ENCODE measurements at places on chromosomes 7 and 10.

GRCh38 chr7:103660455-103661371 lies 214.7 kb upstream of the SLC26A5 start:
- DNase-seq, result peak; percentile 67
- H3K27ac ChIP-seq, result no peak overlapping the region
- H3K4me1 ChIP-seq, result peaks cover 2% of the 10 kb centered on the region
- no peak overlapping the region for H3K4me3 ChIP-seq
- no peaks in the 10 kb centered on the region for H3K36me3 ChIP-seq

DNA sequence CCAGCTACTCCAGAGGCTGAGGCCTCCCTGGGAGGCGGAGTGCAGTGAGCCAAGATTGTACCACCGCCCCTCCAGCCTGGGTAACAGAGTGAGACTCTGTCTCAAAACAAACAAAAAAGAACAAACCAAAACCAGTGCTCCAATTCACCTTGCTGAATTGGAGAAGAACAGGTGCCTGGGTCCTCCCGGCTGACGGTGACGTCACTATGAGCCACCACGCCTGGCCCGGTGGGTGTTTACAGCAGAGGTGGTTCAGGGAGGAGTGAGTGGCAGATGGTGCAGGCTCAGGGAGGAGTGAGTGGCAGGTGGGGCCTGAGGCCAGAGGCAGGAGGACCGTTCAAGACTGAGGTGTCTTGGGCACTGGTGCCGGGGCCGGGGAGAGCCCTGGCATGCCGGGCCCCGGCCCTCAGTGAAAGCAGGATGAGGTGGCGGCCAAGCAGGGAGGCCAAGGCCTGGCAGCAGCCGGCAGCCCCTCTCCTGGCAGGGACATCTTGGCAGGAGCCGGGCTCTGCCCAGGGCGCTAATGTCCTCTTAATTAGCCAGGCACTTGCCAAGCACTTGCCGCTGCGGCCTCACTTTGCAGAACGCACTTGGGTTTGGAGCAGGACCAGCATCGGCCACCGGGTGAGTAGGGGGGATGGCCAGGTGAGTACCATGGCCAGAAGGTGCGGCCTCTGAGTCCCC lies 162.8 kb upstream of the TNRC18 start:
- DNase-seq, result no peak
- H3K4me1 ChIP-seq, result peaks cover 2% of the 10 kb centered on the region

GRCh38 chr10:68315582-68315981 lies 16.3 kb upstream of the HNRNPH3 start:
- no peaks in the 10 kb centered on the region for H3K4me1 ChIP-seq
- H3K27ac ChIP-seq, result no peak overlapping the region
- no peaks in the 10 kb centered on the region for H3K27me3 ChIP-seq
- no peak overlapping the region for H3K4me3 ChIP-seq
- no peak for DNase-seq

DNA sequence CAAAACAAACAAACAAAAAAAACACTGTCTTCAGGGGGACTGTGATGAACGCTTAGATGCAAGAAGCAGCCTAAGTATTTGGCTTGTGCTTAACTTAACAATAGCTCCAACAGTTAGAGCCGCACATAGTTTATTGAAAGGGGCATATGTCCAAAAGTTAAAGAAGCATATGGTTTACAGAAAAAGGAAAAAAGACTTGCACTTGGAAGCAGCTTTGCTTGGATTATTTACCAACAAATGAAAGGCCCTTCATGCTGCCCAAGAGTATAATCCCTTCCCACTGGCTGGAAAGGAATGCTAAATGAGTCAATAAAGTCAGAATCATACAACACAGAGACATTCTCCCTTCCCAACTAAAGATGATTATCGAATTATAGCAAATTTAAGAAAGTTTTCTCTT lies 77.9 kb downstream of the GLI3 start:
- no peaks in the 10 kb centered on the region for H3K27me3 ChIP-seq
- no peaks in the 10 kb centered on the region for H3K36me3 ChIP-seq
- H3K27ac ChIP-seq, result no peak overlapping the region
- no peak for DNase-seq
- H3K4me1 ChIP-seq, result peaks cover 6% of the 10 kb centered on the region

DNA sequence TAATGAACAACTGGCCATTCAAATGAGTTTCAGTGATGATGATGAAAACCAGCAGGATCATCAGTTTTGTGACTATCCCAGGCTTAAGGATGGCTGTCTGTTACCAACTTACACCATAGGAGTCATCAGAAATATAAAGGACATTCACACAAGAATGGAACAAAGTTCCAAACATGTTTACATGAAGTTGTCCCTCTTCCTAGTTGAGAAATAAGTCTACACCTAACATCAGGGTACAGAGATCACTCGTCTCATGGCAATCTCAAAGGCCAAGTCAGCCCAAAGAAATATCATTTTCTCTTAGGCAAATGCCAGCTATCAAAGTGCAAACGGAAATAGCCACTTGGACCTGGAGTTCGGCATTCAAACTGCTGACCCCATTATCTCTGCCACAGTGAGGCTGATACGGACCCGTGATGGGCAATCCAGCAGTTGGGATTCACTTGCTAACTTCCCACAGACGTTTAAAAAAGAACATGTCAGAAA lies 53.0 kb downstream of the CREB3L2 start:
- no peak for DNase-seq
- H3K4me1 ChIP-seq, result peaks cover 14% of the 10 kb centered on the region
- peaks cover 2% of the 10 kb centered on the region for H3K36me3 ChIP-seq
- no peak overlapping the region for H3K4me3 ChIP-seq
- no peaks in the 10 kb centered on the region for H3K27me3 ChIP-seq

DNA sequence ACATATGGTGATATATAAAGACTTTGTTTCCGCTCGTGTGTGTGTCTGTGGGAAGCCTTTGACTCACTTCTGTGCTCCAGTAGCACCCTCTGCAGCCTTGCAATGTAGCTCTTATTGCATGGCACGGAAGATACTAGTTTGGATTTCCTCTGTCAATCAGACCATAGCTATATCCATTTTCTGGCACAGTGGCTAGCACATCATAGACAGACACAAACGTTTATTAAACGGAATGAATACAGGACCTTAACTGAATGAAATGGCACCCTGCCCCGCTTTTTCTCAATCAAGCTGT lies 124.0 kb upstream of the PTPN20 start:
- peak overlapping the region; percentile 69 for H3K4me3 ChIP-seq
- H3K36me3 ChIP-seq, result no peaks in the 10 kb centered on the region
- H3K4me1 ChIP-seq, result no peaks in the 10 kb centered on the region
- DNase-seq, result peak; percentile 73
- H3K27me3 ChIP-seq, result no peaks in the 10 kb centered on the region
- peak overlapping the region; percentile 60 for H3K27ac ChIP-seq

DNA sequence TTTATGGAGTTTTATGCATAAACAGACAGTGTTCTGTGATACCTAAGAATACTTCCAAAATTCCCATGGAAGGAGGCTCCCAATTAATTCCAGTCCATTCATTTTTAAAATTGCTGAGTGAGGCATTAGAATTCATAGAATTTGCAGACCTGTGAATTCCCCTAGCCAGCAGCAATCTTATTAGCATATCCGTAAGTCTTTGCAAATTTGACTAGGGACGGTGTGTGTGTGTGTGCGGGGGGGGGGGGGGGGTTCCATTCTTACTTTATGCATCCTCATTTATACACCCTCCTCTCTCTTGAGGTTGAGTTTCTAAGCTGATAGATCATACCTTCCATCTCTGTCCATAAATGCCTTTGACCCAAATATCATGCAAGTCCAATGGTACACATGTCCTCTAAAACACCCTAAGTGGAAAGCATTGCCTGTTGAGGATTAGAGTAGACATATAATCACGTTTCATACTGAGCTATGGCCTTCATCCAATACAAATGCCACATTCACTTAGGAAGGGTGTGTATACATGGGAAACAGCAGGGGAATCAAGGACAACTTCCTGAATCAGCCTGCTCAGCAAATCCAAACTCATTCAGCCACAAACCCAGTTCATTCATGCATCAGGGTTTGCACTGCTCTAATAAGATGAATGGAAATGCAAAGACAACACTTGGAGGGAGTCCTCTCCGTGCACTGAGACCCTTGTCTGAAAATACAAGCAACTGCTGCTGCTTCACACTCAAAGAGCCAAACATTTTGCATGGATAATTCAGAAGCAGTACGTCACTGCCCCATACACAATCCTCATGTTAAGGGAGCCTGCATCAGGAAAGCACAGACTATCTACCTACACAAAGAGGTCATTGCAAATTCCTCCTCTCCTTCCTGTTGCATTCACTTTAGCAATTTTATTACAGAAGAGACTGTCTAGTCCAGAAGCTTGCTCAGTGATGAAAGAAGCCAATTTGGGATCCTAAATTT lies 350.8 kb downstream of the KCNMA1 start:
- H3K4me3 ChIP-seq, result no peak overlapping the region
- H3K36me3 ChIP-seq, result no peaks in the 10 kb centered on the region
- H3K4me1 ChIP-seq, result peaks cover 9% of the 10 kb centered on the region
- no peak overlapping the region for H3K27ac ChIP-seq

GRCh38 chr10:59903871-59904270 lies 2.5 kb downstream of the CCDC6 start:
- H3K4me1 ChIP-seq, result peaks cover 7% of the 10 kb centered on the region
- H3K4me3 ChIP-seq, result no peak overlapping the region
- peaks cover 2% of the 10 kb centered on the region for H3K36me3 ChIP-seq
- H3K27ac ChIP-seq, result no peak overlapping the region

DNA sequence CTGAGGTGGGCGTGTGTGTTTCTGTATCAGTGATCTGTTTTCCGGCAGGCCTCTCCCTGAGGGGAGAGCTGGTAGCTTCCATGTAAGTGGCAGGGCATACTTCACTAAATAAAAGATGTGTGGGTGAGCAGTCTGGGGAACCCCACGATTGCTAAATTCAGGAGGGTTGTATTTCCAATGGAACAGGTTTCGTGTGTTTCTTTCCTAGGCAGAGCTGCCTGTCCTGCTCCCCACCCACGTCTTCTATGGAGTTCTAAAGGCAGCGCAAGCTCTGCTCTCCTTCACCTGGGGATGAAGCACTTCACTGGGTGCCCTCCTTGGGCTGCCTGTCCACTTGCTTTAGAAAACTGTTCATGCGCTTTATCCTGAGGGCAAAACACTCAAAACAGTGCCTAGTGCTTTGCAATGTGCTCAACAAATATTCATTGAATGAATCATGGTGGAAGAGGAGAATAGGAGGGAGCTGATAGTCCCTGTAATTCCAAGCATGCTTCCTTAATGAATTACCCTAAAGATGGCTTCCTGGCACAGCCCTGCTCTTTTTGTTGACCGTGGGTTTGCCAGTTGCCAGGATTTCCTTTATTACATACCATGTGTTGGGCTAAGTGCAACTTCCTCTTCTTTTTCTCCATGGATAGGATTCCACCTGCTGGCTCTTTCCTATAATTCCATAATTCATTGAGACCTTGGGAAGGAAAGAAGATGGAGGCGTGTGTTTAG lies 50.6 kb upstream of the SRPK2 start:
- no peak overlapping the region for H3K4me3 ChIP-seq
- H3K27ac ChIP-seq, result peak overlapping the region; percentile 6
- peak; percentile 92 for DNase-seq
- no peaks in the 10 kb centered on the region for H3K27me3 ChIP-seq

- no peaks in the 10 kb centered on the region for H3K36me3 ChIP-seq
- no peak overlapping the region for H3K27ac ChIP-seq
- H3K4me3 ChIP-seq, result no peak overlapping the region
- no peaks in the 10 kb centered on the region for H3K27me3 ChIP-seq
- H3K4me1 ChIP-seq, result peaks cover 5% of the 10 kb centered on the region
- no peak for DNase-seq
Measured at GRCh38 chr7:111872450-111873325, 310.4 kb upstream of the IMMP2L start.

- H3K36me3 ChIP-seq, result no peaks in the 10 kb centered on the region
- H3K4me3 ChIP-seq, result no peak overlapping the region
- H3K27ac ChIP-seq, result no peak overlapping the region
Measured at GRCh38 chr10:69426376-69426727, 9.6 kb upstream of the TACR2 start.

- no peak overlapping the region for H3K27ac ChIP-seq
- DNase-seq, result no peak
- no peaks in the 10 kb centered on the region for H3K4me1 ChIP-seq
Measured at GRCh38 chr10:86372784-86373239, 6.2 kb upstream of the GRID1 start.

DNA sequence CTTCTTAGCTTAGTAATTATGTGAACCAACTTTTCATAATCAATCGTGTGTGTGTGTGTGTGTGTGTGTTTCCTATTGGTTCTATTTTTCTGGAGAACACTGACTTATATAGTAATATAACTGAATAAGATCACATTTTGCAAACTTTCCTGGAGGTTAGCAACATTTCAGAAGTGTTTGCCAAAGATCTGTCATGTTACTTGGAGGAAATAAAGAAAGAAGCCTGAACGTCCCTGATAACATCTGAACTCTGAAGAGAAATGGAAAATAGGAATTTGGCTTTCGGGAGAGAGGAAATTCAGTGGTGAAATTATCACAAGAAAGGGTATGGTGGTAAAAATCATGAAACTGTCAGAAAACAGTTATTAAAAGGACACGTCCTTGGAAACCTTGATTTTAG lies 984.4 kb upstream of the AUTS2 start:
- H3K27ac ChIP-seq, result no peak overlapping the region
- DNase-seq, result peak; percentile 17
- H3K27me3 ChIP-seq, result no peaks in the 10 kb centered on the region
- no peak overlapping the region for H3K4me3 ChIP-seq
- no peaks in the 10 kb centered on the region for H3K4me1 ChIP-seq
- H3K36me3 ChIP-seq, result no peaks in the 10 kb centered on the region

GRCh38 chr10:114703377-114704107 lies 45.5 kb upstream of the ABLIM1 start:
- no peaks in the 10 kb centered on the region for H3K4me1 ChIP-seq
- no peak overlapping the region for H3K27ac ChIP-seq
- H3K36me3 ChIP-seq, result no peaks in the 10 kb centered on the region
- no peaks in the 10 kb centered on the region for H3K27me3 ChIP-seq
- H3K4me3 ChIP-seq, result no peak overlapping the region

- DNase-seq, result no peak
- H3K4me3 ChIP-seq, result no peak overlapping the region
- no peaks in the 10 kb centered on the region for H3K36me3 ChIP-seq
- H3K27me3 ChIP-seq, result peaks cover 5% of the 10 kb centered on the region
Measured at GRCh38 chr7:44505595-44505994, 15.1 kb upstream of the NUDCD3 start.

- no peak for DNase-seq
- H3K4me3 ChIP-seq, result no peak overlapping the region
- H3K27me3 ChIP-seq, result peaks cover 3% of the 10 kb centered on the region
- no peaks in the 10 kb centered on the region for H3K4me1 ChIP-seq
Measured at GRCh38 chr10:47337310-47337709, 10.9 kb upstream of the RBP3 start.

DNA sequence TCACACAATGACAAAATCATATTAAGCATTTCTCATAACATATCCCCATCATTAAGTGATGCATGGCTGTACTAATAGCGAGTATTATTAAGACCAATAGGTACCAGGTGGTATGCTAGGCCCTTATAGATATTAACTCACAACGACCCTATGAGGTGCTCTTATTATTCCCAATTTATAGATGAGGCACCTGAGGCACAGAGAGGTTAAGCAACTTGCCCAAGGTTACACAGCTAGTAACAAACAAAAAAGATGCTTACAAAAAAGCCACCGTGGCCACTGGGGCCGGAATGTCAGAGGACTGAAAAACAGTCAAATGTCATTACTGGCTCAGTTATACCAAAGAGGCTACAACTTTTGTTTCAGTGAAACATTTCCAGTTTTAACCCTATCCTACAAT lies 96.0 kb downstream of the OR13A1 start:
- H3K4me3 ChIP-seq, result no peak overlapping the region
- H3K27ac ChIP-seq, result no peak overlapping the region
- H3K36me3 ChIP-seq, result no peaks in the 10 kb centered on the region
- no peaks in the 10 kb centered on the region for H3K27me3 ChIP-seq
- no peak for DNase-seq
